Fibroblast of skin of right biceps (primary cell): ENCODE measurements at places on chromosomes 2 and 18.

DNA sequence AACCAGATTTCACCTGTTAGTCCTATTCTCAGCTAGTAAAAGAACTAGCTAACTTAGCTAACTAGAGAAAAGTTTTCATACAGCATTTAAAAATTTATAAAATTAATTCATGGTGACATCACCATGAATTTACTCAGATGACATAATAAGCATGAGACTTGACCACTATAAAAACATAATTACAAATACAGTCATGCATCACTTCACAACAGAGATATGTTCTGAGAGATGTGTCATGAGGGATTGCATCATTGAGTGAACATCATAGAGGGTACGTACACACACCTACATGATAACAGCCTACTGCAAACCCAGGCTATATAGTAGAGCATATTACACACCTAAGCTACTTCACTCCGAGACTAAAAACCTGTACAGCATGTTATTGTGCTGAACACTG, 481.3 kb upstream of the CHAC2 start:
- peak; percentile 5 for DNase-seq

DNA sequence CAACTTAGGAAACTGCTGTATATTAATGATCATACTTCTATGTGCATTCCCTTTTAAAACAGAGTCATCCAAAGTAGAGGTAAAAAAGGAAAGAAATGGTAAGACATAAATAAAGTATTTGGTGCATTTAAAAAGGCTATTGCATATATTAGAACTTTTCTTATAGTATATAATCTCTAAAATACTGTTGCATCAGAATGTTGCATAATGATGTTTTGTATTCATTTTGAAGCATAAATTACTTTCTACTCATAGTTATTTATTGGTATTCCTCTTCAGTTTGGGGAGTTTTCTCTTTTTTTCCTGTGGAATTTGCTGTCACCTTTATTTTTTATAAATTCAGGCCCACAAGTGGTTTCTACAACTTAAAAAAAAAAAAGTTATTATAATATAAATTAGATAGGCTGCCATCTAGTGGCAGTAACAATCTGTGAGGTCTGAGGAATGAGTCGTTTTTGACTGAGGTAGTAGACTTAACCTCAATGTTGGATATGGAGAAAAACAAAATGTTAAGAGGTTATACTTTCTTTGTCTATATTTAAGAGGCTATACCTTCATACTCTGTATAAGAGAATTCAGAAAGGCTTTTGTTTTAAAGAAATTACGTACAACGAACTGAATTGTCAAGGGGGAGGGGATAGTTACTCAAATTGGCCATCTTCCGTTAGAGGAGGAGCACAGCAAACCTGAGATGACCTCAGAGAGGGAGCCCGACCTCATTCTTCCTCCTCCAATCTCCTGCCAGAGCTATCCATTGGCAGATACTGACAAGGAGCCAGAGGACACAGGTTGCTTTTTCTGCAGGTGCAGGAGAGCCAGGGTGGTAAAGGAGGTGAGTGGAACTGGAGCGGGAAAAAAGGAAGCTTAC, 23.8 kb downstream of the ANKAR start:
- DNase-seq = peak; percentile 51

GRCh38 chr18:32899819-32900218, 127.0 kb upstream of the KLHL14 start:
- no peak for DNase-seq

GRCh38 chr2:201448701-201449100, 2.6 kb downstream of the TRAK2 start:
- no peak for DNase-seq

- DNase-seq = no peak
Measured at GRCh38 chr2:25480561-25480960, 138.8 kb upstream of the DNMT3A start.

- no peak for DNase-seq
Measured at GRCh38 chr18:25962176-25962575, 128.2 kb downstream of the SS18 start.

DNA sequence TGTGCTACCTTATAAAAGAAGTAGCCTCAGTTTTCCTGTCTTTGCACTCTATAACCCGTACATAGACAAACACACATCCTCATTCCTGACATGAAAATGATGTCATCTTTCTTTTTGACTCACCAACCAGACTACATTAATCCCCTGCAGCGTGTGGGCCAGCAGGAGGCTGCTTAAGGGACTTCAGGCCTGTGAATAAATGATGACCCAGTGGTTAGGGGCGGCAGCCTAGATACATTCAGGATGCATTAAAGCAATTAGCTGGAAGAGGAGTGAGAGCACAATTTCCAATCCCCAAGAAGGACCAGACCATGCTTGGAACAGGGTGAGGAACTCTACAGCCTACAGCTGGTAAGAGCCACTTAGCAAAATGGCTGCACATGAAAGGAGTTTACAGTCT, 57.3 kb upstream of the KLF7 start:
- peak; percentile 90 for DNase-seq

DNA sequence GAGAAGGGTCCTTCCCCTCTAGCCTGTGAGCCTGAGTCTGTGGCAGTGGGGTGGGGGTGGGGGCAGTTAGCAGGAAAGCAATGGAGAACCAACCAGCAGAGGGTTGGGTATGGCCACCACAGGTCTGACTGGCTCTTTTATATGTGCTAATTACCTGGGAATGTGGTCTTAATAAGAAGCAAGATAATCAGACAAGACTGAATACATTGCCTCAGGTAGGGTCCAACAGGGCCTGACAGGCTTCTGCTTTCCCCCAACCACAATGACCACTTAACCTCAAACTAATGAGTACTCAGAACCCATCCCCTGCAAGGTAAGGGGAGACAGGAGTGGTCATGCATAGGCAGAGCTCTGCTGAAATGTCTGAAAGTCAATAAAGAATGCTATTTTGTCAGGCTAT, 39.2 kb upstream of the GALNT1 start:
- no peak for DNase-seq

GRCh38 chr18:3869848-3870247, 419.9 kb downstream of the TGIF1 start:
- peak; percentile 62 for DNase-seq

DNA sequence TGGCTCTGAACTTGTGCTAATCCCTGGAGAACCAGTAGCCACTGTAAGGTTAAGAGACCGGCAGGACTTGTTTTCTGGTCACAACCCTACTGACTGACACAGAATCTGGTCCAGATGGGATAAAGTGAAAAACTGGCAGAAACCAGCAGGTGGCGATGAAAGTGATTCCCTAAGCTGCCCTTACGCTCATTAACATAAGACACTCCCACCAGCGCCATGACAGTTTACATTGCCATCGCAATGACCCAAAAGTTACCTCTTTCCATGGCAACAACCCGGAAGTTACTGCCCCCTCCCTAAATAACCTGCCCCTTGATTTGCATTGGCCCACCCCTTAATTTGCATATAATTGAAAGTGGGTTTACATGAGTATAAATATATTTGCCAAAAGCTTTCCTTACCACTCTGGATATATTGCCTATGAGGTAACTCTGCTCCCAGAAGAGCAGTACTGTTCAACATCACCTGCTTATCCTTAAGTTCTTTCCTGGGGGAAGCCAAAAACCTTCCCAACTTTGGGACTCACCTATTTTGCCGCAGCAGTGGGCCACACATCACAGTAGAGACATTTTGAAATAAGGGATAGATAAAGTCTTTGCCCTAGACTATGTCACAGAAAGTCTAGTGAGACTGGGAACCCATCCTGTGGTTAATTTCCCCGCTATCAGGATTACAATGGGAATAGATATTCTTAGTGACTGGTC, 35.8 kb upstream of the AFF3 start:
- DNase-seq = peak; percentile 36

GRCh38 chr2:224278531-224278930, 123.4 kb downstream of the FAM124B start:
- DNase-seq = peak; percentile 63

DNA sequence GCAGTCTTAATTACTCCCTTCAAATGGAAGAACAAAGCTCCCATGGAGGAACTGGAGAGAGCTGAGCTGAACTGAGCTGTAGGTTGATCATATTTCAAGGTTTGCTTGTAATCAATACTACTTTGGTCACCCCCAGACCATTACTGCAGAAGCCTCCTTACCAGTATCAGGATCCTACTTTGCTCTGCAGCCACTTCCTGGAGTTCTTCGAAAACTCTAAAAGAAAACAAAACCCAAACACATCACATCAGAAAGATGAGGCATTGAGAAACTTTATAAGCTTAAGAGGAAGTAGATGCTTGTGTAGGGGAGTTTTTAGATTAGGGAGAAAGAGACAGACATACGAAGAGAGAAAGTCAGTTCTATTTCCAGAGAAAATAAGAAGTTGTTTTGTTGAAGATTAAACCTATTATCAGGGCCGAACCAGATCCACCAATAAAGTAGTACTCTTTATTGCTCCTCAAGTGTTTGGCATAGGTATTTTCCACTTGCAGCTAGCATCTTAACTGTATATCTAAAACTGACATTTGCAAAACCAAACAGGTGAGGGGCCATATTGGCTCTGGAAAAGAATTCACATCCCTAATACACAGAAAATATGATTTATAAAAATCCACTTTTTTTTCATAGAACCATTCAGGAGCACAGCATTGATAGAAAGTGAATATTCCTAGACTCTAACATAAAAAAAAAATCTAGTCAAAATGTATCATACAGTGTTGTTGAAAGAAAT, 166.9 kb upstream of the KLF7 start:
- DNase-seq = no peak

- peak; percentile 79 for DNase-seq
Measured at GRCh38 chr2:75596784-75597183, 36.0 kb upstream of the EVA1A start.

DNA sequence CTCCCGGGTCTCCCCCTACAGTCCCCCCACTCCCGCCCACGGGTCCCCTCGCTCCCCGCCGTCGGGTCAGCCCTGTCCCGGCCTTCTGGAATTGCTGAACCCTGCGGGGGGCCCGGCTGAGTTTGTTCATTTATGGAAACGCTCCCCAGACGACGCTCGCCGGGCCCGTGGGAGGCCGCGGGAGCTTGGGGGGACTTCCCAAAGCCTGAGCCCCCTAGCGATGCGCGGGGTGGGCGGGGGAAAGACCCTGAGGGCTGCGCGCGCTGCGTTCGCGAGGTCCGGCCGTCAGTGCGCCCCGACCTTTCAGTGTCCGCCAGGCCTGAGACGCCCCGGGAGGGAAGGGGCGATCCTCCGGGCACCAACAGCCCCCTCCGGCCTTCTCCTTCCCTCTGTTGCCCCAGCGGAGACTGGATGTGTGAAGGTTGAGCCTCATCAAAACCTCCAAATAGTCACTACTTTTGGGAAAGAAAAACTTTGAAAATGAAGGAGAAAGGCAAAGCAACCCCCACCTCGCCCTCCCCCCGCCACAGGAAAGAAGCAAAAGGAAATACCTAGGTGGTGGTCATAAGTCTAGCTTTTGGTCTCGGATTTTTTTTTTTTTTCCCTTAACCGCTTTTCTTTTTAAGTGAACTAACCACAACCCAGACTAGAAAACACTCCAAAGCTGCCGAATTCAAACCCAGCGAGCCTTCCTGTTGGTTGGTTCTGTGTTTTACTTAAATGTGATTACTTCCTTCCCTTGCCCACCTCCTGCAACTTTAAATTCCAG, 509 bp upstream of the CYS1 start:
- no peak for DNase-seq

DNA sequence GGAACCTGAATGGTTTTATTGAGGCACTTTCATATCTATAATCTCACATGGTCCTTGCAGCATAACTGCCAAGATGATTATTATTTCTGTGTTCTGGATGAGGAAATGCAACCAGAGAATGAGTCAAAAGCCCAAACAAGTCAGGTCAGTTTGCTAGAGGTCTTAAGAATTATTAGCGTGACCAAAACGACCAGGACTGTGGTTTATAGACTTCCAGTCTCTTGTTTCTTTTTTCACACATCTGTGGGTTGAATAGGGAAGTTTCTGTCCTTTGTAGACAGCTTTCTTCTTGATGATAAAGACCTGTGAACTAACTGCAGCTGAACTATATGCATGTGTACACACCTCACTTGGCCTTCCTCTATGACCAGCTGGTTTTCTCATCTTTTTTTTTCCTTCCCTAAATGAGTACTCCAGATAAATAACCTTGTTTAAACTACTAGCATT, 13.9 kb downstream of the ADAM23 start:
- DNase-seq = no peak

- DNase-seq = no peak
Measured at GRCh38 chr18:31510319-31510718, 12.3 kb downstream of the DSG2 start.

GRCh38 chr2:232412986-232413385, 6.3 kb downstream of the ALPG start:
- no peak for DNase-seq
